BJ (cell line): ENCODE measurements at places on chromosomes 3 and 15. TPM values are rescaled to one million over a fixed set of nuclear protein-coding genes. Genes with fewer than 3 reads are reported as not detected.

Gene IL5RA
- not detected in 2 replicates for polyA plus RNA-seq

Gene GMPS
- 13.6 and 32.1 TPM in 2 replicates for polyA plus RNA-seq

Gene PCNP
- 25.9 and 56.3 TPM in 2 replicates for polyA plus RNA-seq

GRCh38 chr3:16369276-16369675 lies 104.3 kb downstream of the OXNAD1 start:
- no peak for DNase-seq

DNA sequence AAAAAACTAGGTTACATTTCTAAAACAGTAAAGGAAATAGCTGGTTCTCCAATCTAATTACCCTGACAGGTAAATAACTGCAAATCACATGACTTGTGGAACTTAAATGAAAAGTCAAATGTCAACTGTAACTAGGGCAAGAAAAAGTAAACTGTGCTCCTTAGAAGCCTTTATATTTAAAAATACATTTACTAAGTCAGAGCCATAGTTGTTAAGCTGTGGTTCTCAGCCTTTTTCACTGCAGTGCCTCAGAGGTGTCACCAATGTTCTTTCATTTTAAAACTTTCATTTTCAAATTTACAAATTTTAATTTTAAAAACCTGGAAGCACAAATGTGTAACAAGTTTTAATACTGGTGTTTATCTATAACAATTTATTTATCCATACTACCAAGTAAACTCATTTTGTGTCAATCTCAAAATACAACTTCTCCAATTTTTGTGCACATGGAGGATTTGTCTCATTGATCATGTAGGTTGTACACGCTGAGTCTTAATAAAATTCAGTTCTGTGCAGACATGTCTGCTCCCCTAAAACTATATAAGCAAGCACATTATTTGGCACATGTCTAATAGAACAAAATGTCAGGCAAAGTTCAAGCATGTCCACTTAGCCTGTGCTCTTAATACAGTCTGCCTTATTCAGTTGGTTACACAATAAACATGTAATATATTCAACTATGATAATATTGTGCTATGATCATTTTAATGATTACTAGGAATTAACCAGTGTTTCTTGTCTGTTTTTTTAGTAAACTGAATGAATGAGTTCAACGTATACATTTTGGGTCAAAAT lies 70.4 kb downstream of the DLG1 start:
- DNase-seq: no peak

- DNase-seq: no peak
Observed at GRCh38 chr15:96416218-96416933, 85.9 kb downstream of the NR2F2 start.
